Effector memory CD8-positive, alpha-beta T cell (primary cell): ENCODE measurements at places on chromosomes 2 and 18.

DNA sequence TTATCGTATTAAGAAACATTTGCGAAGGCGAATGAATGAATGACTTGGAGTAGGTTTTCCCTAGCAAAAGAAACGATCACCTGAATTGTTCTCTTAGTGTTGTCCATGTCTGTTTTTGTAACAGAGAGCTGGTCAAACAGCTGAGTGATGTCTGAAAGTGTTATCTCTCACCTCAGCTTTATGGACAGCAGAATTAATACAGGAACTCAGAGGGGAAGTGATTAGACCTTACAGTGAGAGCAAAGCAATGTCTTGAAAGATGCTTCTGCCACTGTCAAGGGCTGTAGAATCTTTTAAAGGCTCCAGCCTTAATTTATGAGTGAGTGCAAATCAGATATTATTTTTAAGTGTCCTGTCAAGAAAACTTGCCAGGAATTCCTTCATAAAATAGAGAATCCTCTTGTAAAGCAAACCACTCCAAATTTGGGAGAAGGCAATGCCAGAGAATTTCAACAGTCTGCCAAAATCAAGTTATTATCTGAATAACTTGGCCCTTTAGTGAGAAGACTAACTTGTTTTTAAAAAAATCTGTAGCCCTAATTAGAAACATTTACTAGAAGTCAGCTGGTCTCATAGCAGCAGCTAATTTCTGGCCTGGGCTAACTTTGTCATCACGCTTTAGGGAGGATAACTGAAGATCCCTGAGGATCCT, 60.7 kb downstream of the CDC42EP3 start:
- no peak for DNase-seq

GRCh38 chr18:79438898-79439627, 43.3 kb downstream of the NFATC1 start:
- no peak for DNase-seq

- DNase-seq, result no peak
Observed at GRCh38 chr18:49682173-49682802, 120.4 kb downstream of the LIPG start.

GRCh38 chr18:43389163-43389562, 111.9 kb upstream of the SYT4 start:
- no peak for DNase-seq

DNA sequence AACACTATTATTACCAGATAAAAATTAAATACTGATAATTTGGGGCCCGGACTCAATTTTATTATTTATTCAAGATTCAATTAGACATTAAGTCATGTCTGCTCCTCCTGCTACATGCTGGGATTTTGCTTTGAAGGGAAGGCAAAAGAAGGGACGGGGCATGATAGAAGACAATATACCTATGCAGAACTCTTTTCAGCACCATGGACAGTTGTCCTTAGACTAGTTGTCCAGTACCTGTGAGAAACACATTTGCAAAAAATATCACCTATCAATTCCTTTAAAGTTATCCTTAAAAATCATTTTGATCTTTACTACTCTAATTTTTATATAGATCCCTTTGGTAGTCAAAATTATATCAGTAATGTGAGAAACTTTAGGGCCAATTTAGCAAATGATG, 100.2 kb upstream of the SULT1C3 start:
- no peak for DNase-seq

DNA sequence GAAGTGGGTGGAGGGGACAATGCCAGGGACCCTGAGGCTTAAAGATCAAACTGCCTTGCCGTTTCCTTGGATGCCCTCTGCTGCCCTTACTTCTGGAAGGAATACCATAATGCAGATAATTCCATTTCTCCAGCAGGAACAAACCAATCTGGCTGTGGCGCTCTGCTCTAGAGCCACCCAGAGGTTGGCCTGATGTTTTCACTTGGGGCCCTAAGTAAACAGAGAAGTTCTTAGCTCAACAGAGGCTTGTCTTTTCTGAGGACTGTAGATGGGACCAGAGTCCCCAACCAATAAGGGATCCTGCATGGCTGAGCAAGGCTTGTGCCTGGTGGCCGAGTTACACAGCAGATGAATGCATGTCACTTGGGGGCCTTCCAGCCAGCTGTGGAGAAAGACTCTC, 230.2 kb downstream of the ZBTB7C start:
- DNase-seq, result no peak

DNA sequence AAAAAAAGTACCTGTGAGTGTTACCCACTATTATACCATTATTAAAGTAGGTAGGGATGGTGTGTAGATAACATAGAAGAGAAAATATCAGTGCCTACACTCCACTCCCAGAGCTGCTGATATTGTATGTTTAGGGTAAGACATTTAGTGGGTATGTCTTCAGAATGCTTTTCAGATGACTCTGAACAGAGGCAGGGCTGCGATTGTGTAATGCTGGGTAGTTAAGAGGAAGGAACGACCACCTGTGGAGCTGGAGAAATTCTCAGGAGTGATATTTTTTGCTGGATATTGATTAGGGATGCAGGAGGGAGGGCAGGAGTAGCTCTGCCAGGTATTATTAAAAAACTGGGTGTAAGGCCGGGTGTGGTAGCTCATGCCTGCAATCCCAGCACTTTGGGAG, 2.8 kb downstream of the CNOT11 start:
- DNase-seq, result no peak

GRCh38 chr2:39595116-39595515, 70.6 kb upstream of the TMEM178A start:
- DNase-seq, result no peak

DNA sequence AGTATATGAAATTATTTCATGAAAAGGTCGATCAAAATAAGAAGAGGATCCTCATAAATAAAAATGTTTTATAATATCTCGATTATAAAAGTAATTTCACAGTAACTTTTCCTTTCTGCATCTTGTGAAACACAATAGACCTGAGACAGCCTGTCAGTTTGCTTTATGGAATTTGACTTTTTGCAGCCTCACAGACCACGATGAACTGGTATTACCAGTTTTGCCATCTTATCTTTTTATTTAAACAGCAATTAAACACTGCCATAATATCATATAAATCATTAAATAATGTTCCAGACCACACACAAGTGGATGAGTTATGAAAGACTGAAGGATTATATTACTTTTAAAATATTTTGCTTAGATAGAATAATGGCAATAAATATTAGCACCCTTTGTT, 10.7 kb upstream of the GALNT3 start:
- no peak for DNase-seq

- DNase-seq, result no peak
Observed at GRCh38 chr18:77206676-77207374, 42.8 kb upstream of the GALR1 start.

- DNase-seq, result no peak
Observed at GRCh38 chr2:114699423-114699944, 257.0 kb downstream of the DPP10 start.

GRCh38 chr2:14301331-14301730, 331.2 kb upstream of the LRATD1 start:
- no peak for DNase-seq
